ENCODE measurements at places on chromosomes 5 and 9.
A peak's percentile ranks its signal among the peaks of the same experiment; 100 is the strongest.

GRCh38 chr5:148976569-148977381 lies 86.1 kb downstream of the SH3TC2 start:
- no peak for DNase-seq

GRCh38 chr5:55986931-55987330 lies 7.8 kb downstream of the IL6ST start:
- DNase-seq = no peak

DNA sequence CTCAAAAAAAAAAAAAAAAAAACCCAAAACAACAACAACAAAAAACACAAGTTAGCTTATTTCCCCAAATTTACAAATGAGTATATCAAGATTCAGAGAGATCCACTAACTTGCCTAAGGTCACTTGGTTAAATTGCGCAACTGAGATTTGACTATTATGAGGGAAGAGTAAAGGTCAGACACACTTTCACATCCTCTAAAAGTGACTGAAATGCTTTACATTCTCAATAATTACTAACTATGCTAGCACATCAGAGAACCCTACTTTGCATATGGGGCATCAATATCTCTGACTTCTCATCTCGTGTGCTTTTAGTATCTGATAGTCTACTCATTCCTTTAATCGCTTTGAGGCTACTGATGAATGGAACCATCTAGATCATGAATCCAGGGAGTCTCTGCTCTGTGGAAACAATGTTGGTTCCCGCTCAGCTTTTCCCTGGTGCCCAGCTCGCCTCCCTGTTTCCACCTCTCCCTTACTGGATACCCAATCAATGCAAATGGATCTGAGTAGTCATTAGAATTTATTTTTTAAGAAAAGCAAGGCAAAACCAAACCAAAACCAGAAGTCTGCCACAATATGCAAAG lies 182.1 kb upstream of the TRIM32 start:
- no peak for DNase-seq

DNA sequence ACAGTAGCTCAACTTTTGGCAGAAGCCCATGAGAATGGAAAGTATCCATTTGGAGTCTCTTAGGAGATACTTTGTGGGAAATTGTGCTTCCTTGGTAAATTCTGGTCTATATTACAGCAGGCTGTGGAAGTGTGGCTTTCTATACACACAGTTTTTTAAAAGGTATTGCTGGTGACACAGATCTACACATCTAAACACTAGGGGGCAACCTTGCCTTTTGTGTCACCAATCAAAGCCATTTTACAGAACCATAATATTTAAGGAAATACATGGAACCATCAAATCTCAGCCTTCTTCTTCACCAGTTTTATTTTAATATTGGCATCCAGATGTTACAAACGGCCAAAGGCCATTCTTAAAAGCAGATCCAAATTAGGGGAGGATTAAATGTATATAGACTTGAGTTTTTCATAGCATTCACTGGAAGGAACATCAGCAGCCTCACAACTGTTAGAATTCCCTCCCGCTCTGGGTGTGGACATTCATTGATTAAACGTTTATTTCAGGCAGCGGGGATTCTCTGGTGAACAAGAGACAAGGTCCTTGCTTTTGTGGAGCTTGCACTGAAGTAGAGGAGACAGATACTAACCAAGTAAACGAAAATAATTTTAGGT lies 132.4 kb upstream of the EPB41L4A start:
- DNase-seq = peak; percentile 68

DNA sequence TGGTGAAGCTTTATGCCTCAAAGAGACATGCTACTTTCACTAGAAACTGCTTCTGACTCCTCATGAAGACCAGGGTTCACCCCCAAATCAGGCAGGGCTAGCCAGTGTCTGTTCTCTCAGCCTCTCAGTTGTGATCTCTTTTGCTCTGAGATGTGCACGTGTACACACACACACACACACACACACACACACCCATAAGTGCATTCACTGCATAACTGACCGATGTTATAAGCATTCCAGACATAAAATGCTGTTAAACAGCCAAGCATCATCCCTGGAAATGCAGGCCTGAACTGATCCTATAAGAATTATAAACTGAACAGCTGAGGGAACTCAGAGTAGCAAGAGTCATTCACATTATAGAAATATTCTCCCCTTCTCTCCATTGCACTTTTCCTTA lies 85.0 kb downstream of the FSTL4 start:
- no peak for DNase-seq

- no peak for DNase-seq
Measured at GRCh38 chr5:50722223-50722622, 55.8 kb downstream of the PARP8 start.

- DNase-seq = peak; percentile 2
Measured at GRCh38 chr5:59562756-59563389, 330.7 kb downstream of the PDE4D start.

DNA sequence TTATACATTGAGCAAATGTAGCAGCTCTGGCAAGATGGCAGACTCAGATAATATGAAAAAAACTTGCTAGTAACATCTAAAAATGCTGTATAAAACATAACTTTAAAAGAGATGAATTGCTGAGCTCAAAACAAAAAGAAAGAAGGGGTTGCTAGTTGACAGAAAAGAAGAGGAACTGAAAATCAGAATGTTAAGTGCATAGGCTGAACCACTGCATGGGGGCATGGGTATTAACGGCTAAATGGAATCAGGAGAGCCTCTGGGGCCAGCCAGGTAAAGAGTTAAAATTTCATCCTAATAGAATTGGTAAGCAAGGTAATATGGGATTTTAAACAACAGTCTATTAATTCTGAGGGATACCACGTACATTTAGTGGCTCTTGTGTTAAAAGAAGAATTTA lies 146.8 kb downstream of the SMC2 start:
- DNase-seq = no peak

GRCh38 chr9:8725635-8726034 lies 926.1 kb upstream of the DMAC1 start:
- DNase-seq = no peak

- no peak for DNase-seq
Measured at GRCh38 chr5:157253547-157253946, 12.4 kb upstream of the CYFIP2 start.

GRCh38 chr9:94973451-94973941 lies 247.0 kb downstream of the AOPEP start:
- DNase-seq = no peak

- DNase-seq = no peak
Measured at GRCh38 chr5:121019106-121019505, 555.0 kb downstream of the PRR16 start.

DNA sequence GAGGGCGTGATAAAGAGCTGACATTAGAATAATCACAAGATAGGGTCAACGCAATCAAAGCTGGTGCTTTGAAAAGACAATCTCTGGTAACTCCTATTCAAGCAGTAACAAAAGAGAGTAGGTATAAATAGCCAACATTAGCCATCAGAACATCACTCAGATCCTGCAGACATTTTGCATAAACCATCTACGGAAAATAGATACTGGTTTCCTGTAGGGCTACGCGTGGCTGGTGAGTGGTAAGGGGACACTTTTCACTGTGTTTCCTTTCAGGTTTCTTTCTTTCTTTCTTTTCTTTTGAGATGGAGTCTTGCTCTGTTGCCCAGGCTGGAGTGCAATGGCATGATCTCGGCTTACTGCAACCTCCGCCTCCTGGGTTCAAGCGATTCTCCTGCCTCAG lies 22.3 kb downstream of the TTF1 start:
- no peak for DNase-seq

GRCh38 chr5:62395210-62395950 lies 8.3 kb downstream of the DIMT1 start:
- DNase-seq = no peak

- no peak for DNase-seq
Measured at GRCh38 chr9:967903-968641, 8.4 kb upstream of the DMRT3 start.

- DNase-seq = no peak
Measured at GRCh38 chr5:150511578-150512367, 3.8 kb downstream of the NDST1 start.

DNA sequence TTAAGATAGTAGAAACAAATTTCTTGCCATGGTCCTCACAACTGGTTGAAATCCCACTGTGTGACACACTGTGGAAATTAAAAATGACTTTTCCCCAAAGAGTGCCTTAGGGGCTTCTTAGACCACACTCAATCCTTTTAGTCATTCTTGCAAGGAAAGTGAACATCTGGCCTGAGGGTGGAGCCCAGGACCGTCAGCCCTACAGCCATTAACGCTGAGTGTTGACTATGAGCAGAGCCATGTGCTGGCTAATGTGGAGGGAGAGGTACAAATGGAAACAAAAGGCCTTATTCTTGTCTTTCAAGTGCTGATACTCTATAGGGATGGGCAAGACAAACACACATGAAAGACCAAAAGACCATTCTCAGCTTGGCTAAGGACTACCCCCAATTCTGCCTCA lies 456.5 kb downstream of the ZSWIM6 start:
- no peak for DNase-seq

GRCh38 chr9:107049803-107050184 lies 186.8 kb downstream of the ZNF462 start:
- no peak for DNase-seq

GRCh38 chr5:135008556-135008955 lies 25.5 kb downstream of the PITX1 start:
- no peak for DNase-seq

GRCh38 chr5:159051421-159052282 lies 48.1 kb downstream of the EBF1 start:
- DNase-seq = no peak

GRCh38 chr5:145775893-145776444 lies 59.2 kb downstream of the PRELID2 start:
- no peak for DNase-seq

DNA sequence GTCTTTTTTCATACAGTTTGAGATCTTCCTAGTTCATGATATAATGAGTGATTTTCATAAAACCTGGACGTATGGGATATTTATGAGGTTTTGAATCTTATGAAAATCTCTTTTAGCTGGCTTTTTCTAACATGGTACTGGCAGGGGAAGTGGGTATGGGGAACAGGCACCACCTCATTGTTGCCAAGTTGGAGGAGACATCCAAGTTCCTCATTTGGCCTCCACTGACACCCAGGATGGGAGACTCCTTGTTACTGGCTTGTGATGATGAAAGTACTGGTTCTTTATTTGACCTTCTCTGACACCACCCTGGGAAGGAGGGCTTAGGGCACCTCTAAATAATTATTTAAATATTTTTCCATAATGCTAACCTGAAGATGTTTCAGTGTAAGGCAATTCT lies 4.0 kb upstream of the TNPO1 start:
- no peak for DNase-seq

GRCh38 chr9:32490601-32491000 lies 35.4 kb downstream of the RIGI start:
- no peak for DNase-seq

- no peak for DNase-seq
Measured at GRCh38 chr9:12930906-12931305, 156.1 kb downstream of the LURAP1L start.

- DNase-seq = no peak
Measured at GRCh38 chr9:72043576-72043975, 16.8 kb downstream of the C9orf57 start.

DNA sequence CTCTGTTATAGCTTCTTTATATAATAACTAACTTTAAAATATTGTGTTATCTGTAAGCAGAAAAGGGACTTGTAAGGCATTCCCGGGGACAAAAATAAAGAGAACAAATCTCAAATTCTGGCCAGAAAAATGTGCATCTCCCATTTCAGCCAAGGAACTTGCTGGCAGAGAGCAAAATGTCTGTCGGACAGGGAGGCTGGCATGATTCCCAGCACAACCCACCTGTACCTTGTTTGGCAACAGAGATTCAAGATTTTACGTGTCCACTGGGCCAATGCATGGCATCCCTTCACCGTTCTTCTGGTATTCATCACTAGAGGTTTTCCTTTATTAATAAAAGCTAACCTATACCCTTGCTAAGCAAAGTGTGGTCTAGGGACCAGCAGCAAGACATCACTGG lies 566.6 kb downstream of the PSAT1 start:
- no peak for DNase-seq

- peak; percentile 18 for DNase-seq
Measured at GRCh38 chr9:22050924-22051323, 41.8 kb upstream of the CDKN2B start.

GRCh38 chr5:44603496-44604272 lies 205.1 kb upstream of the MRPS30 start:
- DNase-seq = no peak

DNA sequence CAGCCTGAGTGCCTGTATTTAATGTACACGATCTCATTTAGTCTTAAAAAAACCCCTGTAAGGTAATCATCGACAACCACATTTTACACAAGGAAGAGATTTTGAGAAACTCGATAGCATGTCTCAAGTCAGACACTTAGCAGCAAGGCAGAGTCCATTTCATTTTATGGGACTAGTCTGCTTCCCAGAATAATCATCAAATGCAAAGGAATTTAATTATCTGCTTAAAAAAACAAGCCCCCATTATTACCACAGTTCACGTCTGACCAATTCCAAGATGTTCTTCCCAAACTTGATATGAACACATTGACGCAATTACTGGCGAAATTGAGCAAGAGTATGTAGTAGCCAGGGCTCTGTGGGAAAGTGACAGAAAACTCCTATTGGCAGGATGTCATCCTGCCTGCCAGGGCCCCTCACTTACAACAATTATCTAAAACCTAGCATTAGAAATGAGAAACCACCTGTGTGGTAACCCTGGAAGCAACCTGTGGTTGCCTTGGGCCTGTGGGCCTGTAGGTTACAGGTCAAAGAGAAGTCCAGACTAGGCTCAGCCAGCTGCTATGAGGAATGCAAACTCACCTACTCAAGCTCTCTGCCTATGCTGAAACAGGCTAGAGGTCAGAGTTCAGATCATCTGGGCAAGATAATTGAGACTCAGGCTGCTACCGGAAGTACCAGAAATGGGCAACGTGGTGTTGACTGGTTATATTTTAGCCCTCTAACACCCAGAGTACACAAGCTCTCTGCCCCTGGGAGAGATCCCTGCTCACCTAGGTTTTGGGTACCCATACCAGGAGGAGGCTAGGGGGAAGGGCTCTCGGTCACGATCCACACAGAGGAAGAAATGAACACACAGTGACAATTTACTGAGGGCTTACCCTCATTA lies 1.6 kb downstream of the B4GALT1 start:
- peak; percentile 59 for DNase-seq

DNA sequence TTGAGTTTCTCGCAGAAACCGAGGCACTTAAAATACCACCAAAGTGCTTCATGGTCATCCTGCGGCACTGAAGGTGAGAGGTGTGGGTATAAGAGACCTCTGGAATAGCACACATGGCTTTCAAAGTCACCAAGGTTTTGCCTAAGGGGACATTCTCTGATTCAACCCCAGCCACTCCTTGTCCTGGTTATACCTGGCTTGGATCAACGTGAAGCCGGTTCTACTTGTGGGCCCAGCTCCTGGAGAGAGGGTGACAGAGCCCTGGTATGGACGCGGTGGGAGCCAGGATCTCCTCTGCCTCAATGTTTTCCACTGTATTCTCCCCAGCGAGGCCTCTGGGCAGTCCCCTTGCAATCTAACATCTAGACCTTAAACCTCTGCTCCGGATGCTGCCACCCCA lies 132.0 kb downstream of the FSTL4 start:
- DNase-seq = no peak

- no peak for DNase-seq
Measured at GRCh38 chr5:120765189-120765588, 301.1 kb downstream of the PRR16 start.

Measured in CD4-positive, alpha-beta T cell treated with Interleukin-15 for 4 hours (primary cell).